ENCODE measurements at places on chromosomes 3 and 15.

DNA sequence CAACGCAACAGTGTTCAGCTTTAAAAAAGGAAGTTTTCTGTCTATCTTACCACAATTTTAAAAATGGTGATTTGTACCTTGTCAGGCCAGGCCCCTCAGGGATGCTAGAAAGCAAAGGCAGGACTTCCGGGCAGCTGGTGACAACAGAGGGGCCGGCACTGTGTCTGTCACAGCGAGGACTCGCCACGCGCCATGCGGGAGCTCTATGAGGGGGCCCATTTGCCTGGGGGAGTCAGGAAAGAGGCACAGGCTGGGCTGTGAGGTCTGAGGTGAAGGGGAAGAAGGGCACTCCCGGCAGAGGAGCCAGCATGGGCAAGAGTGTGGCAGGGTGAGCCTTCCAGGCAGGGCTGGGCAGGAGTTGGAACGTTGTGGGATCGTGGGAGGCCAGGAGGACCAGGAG lies 7.0 kb downstream of the IQSEC1 start:
- no peak for DNase-seq

DNA sequence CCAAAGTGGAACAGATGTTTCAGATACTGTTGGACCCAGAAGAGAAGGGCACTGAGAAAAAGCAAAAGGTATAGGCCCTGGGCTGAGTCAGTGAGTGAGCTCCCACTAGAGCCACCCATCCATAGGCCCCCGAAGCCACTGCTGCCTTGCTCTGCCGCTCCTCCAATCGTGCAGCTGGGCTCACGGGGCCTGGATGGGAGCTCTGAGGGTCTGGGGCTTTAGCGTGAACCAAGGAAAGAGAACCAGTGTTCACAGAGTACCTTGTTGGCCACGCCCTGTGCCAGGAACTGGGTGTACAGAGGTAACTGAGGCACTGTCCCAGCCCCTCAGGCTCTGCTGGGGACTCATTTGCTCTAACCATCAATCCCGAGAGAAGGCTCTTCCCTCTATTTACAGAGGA lies 4.7 kb downstream of the UNC45A start:
- DNase-seq, result no peak

GRCh38 chr15:29889542-29890329 lies 67.5 kb upstream of the TJP1 start:
- DNase-seq, result no peak

DNA sequence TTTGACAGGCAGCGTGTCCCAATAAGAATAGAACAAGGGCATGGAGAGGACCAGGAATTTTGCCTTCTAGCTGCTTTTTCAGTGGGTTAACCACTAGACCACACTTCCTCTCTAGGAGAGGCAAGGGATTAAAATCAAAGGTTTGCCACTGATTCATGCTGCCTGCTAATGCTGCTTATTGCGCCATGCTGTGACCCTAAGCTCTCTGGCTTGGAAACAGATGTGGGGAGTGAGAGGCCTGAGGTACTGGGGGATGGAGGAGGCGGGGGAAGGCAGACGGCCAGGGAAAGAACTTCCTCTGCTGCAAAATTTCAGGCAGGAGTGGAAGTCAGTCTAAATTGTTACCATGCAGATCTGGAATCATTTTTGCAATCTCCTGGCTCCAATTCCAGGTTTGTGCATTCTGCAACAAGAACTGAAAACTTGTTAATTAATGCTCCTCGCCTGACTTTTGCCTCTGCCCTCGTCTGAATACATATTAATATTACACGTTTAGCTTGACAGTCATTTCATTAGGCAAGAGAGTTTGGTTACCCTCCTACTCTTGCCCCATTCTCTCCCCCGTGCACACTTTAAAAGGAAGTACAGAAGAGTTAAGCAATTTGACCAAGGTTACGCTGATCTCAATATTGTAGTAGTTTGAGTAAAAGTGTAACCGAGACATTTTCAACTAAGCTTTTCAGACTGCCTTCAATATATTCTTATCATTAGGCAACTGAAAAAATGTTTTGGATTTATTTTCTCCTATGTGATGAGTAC lies 121.7 kb upstream of the SPRED1 start:
- no peak for DNase-seq

DNA sequence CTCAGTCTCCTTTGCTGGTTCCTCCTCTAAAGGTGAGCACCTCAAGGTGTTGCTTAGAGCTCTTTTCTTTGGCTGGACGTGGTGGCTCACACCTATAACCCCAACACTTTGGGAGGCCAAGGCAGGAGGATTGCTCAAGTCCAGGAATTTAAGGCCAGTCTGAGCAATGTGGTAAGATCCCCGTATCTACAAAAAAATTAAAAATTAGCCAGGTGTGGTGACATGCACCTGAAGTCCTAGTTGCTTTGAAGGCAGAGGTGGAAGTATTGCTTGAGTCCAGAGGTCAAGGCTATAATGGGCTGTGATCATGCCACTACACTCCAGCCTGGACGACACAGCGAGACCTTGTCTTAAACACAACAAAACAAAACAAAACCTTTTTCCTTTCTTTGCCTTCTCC lies 28.3 kb downstream of the TOPBP1 start:
- no peak for DNase-seq

GRCh38 chr15:51387699-51388041 lies 46.2 kb downstream of the GLDN start:
- DNase-seq, result no peak

- DNase-seq, result no peak
These were observed 849 bp downstream of the TRAK1 start for GRCh38 chr3:42092006-42092405.

- DNase-seq, result no peak
These were observed 134.0 kb downstream of the TPRA1 start for GRCh38 chr3:127456471-127457093.

GRCh38 chr15:29064290-29064689 lies 178.5 kb downstream of the APBA2 start:
- no peak for DNase-seq

GRCh38 chr3:149494022-149494758 lies 19.7 kb downstream of the TM4SF4 start:
- peak; percentile 24 for DNase-seq

- no peak for DNase-seq
These were observed 54.0 kb downstream of the PLOD2 start for GRCh38 chr3:146106986-146107385.

DNA sequence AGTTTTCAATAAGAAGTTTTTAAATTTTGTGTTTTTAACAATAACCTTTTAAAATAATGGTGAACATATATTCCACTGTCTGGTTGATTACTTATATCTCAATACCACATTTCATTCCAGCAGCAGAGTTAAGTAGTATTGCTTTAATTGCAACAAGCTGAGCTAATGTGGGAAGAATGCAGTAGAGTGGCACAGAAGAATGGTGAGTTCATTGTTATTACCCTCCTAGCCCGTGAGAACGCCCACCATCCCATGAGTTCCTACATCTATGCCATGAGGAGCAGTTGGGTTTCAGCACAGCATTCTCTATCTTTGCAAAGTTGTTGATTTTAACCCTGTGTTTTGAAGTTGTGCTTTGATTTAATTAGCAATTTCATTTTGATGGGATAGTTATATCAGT lies 17.8 kb upstream of the NR2E3 start:
- DNase-seq, result no peak
